Fibroblast of lung (primary cell): ENCODE measurements at places on chromosomes 13 and 19. TPM values are rescaled to one million over a fixed set of nuclear protein-coding genes. Genes with fewer than 3 reads are reported as not detected.

DNA sequence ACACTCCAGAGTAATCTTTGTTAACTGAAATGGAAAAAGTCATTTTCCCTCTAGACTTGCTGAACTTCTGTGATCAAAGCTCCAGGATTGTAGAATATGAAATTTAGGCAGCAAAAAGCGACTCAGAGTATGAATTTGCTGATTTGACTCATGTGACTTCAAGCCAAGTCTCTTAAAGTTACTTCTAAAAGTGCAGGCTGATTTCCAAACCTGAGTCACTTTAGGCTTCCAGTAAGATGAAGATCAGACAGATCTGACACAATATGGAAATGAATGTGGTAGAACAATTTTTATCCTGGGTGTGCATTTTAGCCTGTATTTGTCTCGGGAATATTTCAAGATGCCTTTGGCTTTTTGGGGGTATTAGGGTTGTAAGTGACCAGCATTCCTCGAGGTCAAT lies 151.0 kb upstream of the TMTC4 start:
- peak; percentile 71 for DNase-seq
- no peaks in the 10 kb centered on the region for H3K4me1 ChIP-seq
- H3K27me3 ChIP-seq = no peaks in the 10 kb centered on the region
- H3K27ac ChIP-seq = no peak overlapping the region

DNA sequence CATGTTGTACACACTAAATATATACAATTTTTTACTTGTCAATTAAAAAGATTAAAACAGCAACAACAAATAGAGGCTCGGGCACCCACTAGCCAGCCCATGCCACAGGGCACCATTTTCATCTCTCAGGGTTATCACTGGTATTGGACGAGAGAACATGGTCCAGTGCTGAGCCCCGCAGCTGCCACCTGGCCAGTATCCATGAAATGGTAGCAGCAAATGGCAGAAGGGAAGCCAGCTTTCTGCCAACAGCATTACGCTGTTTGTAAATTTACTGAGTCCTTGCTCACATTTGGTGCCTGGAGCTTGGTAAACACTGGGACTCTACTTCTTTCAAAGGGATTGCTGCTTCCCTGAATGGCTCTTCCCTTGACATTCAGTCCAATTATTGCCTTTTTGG lies 87.9 kb upstream of the WASF3 start:
- no peak overlapping the region for H3K4me3 ChIP-seq
- no peak overlapping the region for H3K27ac ChIP-seq
- no peaks in the 10 kb centered on the region for H3K36me3 ChIP-seq
- no peak for DNase-seq
- peaks cover 3% of the 10 kb centered on the region for H3K4me1 ChIP-seq

ZNF28 gene
- total RNA-seq = 15.4 and 15.7 TPM in 2 replicates

LRRC4B gene
- 0.17 and 0.26 TPM in 2 replicates for total RNA-seq

DNA sequence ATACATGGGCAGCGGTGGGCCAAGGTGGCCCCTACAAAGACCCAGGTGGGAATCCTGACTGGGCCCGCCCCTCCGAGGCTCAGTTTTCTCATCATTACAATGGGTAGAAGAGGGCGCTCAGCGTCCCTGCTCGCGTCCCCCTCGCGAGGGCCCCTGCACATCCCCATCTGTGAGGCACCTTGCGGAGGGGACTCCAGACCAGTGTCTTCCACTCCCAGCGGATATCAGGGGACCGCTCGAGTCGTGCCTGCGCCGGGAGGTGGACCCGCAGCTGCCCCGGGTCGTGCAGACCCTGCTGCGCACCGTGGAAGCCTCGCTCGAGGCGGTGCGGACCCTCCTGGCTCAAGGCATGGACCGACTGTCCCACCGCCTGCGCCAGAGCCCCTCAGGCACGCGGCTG lies 15.3 kb upstream of the COLGALT1 start:
- no peak for DNase-seq
- H3K27ac ChIP-seq = no peak overlapping the region
- no peaks in the 10 kb centered on the region for H3K4me1 ChIP-seq
- H3K27me3 ChIP-seq = peaks cover 2% of the 10 kb centered on the region
- no peaks in the 10 kb centered on the region for H3K36me3 ChIP-seq

HAUS8 gene
- 2.0 and 2.1 TPM in 2 replicates for total RNA-seq

ACP4 gene
- not detected in 2 replicates for total RNA-seq

GRCh38 chr13:24870380-24870760 lies 106.4 kb downstream of the RNF17 start:
- no peak overlapping the region for H3K4me3 ChIP-seq
- H3K36me3 ChIP-seq = no peaks in the 10 kb centered on the region
- no peaks in the 10 kb centered on the region for H3K27me3 ChIP-seq
- no peaks in the 10 kb centered on the region for H3K4me1 ChIP-seq

DNA sequence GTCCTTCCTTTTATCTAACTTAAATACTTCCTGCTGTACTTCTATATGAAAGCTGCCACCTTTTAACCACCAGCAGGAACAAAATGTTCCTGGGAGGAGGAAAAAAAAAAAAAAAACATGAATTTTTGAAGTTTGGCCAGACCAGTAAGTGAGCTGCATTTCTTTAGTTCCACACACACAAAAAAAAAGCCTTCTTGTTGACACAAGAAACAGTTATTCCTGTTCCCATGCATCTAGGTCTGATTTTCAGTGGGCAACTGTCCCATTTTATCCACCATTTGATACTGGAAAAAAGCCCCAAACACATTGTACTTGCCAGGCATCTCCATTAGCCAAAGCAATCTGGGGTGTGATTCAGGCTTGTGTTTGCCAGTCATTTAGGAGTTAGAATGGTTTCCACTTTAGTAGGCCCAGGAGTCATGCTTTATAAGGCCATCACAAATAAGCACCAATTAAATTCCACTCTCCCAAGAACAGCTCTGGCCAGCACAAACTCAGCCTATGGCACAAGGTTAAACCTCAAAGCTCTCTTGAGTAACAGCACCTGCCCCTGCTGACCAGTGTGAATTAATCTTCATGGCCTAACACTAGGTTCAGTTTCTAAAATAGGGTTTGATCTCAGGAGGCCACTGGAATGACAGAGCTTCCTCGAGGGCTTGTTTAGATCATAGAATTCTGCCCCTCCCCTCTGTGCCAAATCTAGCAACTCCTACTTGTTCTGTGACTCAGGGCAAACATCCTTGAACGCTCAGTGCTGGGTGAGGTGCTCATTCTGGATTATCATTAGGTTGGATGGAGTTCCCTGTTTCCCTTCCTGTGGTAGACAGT lies 67.1 kb downstream of the NUFIP1 start:
- no peaks in the 10 kb centered on the region for H3K27me3 ChIP-seq
- H3K36me3 ChIP-seq = no peaks in the 10 kb centered on the region
- peak; percentile 100 for DNase-seq
- peaks cover 14% of the 10 kb centered on the region for H3K4me1 ChIP-seq

DNA sequence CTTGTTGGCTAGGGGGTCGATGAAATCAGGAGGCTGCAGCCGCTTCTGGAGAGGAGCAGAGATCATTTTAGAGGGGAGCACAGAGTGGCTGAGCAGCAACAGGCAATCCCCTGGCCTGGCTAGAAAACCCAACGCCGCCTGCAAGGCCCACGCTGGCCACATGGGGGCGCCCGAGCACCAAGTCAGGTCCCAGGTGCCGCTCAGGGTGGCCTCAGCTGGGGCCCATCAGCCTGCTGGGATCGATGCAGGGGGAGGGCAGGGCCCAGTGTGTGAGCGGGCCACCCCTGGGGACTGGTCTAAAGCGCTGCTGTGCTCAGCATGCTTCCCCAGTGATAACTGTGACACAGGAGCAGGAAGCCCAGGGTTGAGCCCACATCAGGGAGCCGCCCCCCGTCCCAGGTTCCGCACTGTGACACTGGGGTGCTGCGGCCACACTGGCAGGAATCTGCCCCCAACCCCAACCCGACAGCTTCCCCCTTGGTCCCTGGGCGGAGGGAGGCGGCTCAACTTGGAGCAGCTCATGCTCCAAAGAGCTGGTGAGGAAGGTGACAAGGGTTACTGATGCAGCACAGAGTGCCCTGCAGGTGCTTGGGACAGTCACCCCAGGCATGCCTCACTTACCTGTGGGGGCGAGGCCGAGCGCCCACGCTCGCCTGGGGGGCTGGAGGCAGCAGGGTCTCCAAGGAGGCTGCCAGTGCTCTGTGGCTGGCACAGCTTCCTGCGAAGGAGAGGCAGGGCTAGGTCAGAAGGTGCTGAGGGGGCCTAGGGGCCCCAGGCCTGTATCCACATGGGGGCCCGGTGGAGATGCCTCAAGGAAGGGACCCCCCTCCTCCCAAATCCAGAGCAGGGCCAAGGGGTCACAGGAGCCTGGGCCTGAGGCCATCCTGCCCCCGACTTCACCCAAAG lies 13.3 kb upstream of the ISYNA1 start:
- H3K27me3 ChIP-seq = no peaks in the 10 kb centered on the region
- H3K36me3 ChIP-seq = peaks cover 22% of the 10 kb centered on the region
- H3K27ac ChIP-seq = no peak overlapping the region
- peaks cover 11% of the 10 kb centered on the region for H3K4me1 ChIP-seq
- no peak overlapping the region for H3K4me3 ChIP-seq

- H3K4me1 ChIP-seq = no peaks in the 10 kb centered on the region
- H3K27me3 ChIP-seq = no peaks in the 10 kb centered on the region
- DNase-seq = peak; percentile 27
- no peak overlapping the region for H3K27ac ChIP-seq
- H3K36me3 ChIP-seq = no peaks in the 10 kb centered on the region
- H3K4me3 ChIP-seq = no peak overlapping the region
Measured at GRCh38 chr13:23477101-23477500, 43.6 kb upstream of the SACS start.

- DNase-seq = no peak
- H3K27me3 ChIP-seq = no peaks in the 10 kb centered on the region
- no peaks in the 10 kb centered on the region for H3K4me1 ChIP-seq
- H3K4me3 ChIP-seq = no peak overlapping the region
- no peaks in the 10 kb centered on the region for H3K36me3 ChIP-seq
Measured at GRCh38 chr13:98693756-98694155, 58.7 kb downstream of the SLC15A1 start.

DNA sequence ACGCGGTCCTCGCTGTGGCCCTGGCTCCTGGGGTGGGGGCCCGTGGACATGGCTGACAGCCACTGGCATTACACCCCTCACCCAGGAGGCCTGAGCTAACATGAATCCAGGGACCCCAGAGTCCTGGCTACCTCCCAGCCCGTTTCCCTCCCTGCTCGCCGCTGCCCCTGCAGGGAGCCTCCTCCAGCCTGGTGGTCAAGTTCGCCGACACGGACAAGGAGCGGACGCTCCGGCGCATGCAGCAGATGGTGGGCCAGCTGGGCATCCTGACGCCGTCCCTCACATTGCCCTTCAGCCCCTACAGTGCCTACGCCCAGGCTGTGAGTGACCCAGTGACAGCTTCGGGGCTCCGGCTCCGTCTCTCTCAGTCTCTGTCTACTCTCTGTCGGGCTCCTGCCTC lies 56.6 kb downstream of the CELF5 start:
- no peak overlapping the region for H3K4me3 ChIP-seq
- no peaks in the 10 kb centered on the region for H3K36me3 ChIP-seq

DNA sequence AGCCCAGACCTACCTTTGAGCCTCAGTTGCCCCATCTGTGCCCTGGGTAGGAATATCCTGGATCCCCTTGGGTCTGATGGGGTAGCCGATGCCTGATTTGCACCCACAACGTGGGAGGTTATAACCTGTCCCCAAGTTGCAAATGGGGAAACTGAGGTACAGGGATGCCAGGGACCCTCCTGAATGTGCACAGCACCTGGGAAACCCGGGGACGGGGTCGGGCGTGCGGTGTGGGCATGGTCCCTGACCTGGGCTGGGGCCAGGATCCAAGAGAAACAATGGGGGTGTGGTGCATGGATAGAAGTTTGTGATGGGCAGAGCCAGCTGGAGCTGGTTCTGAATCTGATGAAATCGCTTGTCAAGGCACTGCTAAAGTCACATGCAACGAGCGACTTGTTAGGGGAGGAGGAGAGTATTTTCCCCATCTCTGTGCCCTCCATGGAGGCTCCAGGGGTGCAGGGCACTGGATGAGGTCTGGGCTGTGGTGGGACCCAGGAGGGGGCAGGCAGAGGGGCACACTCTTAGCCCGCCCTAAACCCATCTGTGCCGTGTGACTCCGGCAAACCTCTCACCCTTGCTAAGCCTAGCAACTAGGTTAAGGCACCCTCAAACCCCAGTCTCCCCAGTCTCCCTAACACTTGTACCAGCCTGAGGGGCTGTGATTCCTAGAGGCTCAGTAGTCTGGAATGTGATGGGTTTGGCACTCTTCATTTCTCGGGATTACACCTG lies 749 bp downstream of the GDF15 start:
- DNase-seq = peak; percentile 89
- H3K4me3 ChIP-seq = peak overlapping the region; percentile 69

GRCh38 chr13:112466132-112467058 lies 90.2 kb downstream of the SPACA7 start:
- DNase-seq = no peak
- no peak overlapping the region for H3K27ac ChIP-seq
- no peaks in the 10 kb centered on the region for H3K27me3 ChIP-seq
- no peak overlapping the region for H3K4me3 ChIP-seq

GRCh38 chr19:17772172-17772571 lies 20.9 kb downstream of the FCHO1 start:
- H3K4me1 ChIP-seq = peaks cover 3% of the 10 kb centered on the region
- H3K27ac ChIP-seq = no peak overlapping the region
- peak; percentile 27 for DNase-seq
- H3K4me3 ChIP-seq = no peak overlapping the region
- no peaks in the 10 kb centered on the region for H3K27me3 ChIP-seq

DNA sequence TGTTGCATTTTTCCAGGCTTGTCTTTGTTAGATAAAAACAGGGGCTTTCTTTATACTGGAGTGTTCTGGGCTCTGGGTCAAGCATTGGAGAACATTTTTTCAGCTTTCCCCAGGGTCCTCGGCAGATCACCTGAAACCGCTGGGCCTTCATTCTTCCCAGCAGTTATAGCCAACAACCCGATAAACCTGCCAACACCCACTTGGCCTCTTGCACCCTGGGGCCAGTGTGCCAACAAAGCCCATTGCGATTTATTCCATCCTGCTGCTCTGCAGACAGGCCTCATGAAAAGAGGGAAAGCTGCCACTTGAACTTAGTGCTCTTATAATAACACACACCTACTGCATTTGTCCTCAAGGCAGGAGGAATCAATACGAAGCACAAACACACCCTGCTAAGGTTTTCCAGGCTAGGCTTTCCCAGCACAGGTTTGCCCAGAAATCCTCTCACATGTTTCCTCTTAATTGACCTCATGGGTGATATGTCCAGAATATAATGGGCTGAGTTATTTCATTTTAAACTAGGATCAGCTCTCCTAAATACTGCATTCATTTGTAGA lies 669.3 kb downstream of the LIG4 start:
- no peak overlapping the region for H3K27ac ChIP-seq
- H3K36me3 ChIP-seq = no peaks in the 10 kb centered on the region
- H3K4me1 ChIP-seq = no peaks in the 10 kb centered on the region
- no peak for DNase-seq
- no peaks in the 10 kb centered on the region for H3K27me3 ChIP-seq

THSD8 gene
- total RNA-seq = 0.51 TPM in 1 of 2 replicates, not detected in the other

AP1M2 gene
- total RNA-seq = 0.17 TPM in 1 of 2 replicates, not detected in the other

DNA sequence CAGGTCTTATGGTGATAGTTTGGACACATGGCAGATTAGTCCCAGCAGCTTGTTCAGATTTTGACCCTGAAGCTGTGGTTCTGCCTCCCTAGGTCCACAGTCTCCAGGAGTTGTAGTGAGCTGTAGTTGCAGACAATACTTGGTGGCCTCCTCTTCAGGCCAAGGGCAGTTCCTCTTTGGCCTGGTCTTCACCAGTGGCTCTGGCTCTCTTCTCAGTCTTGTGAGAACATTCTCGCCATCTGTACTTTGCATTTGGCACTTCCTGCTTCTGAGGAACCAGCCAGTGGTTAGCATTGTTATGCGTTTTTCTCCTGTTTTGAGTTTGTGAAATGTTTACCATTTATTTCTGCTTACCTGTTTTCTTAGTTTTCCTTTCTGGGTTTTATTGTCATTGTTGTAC lies 40.7 kb downstream of the PCCA start:
- DNase-seq = no peak
- no peak overlapping the region for H3K27ac ChIP-seq
